Suprapubic skin (tissue), 4 donors: ENCODE measurements at places on chromosomes 13 and 19.

- DNase-seq = no peak
These were observed 496 bp downstream of the ZNF574 start for GRCh38 chr19:42076380-42076944.

DNA sequence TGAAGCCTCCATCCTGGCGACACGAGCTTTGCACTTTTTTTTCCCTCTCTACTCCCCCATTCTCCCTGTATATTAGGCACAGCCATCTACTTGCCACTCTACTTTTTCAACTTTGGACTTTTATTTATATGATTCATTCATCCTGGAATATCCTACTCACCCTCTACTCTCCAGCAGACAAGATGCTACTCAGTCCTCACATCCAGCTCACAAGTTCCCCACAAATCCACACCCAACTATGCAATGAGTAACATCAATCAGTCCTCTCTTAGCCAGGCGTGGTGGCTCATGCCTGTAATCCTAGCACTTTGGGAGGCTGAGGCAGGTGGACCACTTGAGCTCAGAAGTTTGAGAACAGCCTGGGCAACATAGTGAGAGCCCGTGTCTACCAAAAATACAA lies 23.9 kb upstream of the URAD start:
- no peak for DNase-seq

DNA sequence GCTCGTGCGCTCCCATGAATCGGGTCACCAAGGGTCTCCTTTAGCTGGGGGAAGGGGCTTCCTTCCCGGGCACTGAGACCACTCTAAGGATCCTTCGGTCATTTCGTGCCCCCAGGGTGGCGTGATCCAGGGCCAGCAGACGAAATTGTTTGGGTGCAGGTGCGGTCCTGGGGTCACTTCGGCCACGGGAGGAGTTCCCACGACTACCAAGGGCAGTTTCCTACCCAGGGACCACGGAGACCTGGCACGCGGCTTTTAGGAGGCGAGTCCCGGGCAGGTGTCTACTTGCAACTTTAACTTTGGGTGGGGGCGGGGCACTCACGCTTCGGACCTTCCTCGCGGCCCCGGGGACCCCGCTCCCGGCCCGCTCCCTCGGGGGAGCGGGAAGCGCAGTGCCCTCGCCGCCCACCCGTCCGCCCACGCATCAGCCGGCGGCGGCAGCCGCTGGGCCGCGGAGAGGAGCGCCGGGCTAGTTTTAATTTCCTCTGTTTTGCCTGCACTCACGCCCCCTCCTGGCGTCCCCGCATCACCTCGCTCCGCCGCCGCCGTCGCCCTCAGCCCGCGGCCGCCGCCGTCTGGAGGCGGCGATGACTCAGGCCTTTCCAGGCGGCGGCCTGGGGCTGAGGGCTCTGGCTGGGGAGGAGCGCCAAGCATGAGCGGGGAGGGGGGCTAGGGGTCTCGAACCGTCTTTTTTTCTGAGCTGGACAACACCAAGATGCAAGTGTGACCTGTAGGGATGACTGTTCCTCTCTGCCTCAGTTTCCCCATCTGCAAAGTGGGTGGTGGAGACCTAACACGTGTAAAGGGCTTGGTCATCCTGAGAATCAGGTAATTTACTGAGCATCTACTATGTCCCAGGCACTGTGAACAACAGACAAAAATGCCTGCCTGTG lies 21.8 kb downstream of the OLFM2 start:
- DNase-seq = peak; percentile 75

DNA sequence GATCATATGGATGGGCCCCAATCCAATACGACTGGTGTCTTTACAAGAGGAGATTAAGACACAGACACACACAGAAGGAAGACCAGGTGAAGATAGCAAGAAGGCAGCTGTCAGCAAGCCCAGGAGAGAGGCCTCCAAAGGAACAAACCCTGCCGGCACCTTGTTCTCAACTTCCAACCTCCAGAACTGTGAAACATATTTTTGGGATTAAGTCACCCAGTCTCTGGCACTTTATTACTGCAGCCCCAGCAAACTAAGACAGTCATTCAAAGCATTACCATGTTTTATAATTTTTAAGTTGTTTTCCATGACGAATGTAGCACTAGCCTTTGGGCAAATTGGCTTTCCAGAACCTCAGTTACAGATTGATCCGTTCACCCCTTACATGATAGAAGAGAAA lies 11.3 kb downstream of the STARD13 start:
- DNase-seq = no peak

DNA sequence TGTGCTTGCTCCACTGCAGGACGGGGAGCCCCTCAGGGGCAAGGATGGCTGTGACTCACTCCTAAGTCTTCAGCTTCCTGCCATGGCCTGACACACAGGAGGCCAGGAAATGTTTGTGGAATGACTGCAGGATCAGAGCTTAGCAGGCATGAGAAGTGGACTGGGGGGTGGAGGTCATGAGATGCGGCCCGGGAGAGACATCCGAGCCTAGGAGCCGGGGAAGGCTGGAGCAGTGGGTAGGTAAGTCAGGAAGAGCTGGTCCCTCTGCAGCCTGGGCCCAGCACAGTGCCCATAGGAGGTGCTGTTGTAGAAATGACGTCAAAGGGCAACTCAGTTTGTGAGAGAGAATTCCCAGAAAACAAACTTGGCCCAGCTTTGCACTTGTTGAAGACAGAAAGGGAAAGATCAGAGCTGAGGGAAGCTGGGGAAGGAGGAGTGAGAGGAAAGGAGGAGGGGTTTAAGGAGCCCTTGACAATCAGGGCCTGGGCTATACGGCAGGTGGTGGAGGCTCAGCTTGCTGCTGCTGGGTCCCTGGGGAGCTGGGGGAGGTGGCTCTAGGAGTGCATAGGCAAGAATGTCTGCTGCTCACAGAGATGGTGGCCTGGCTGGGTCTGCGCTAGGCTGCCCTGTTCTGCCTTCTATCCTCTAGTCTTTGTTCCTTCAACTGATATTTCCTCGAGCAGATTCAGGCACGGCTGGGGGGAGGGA lies 18.5 kb downstream of the POU2F2 start:
- DNase-seq = no peak

DNA sequence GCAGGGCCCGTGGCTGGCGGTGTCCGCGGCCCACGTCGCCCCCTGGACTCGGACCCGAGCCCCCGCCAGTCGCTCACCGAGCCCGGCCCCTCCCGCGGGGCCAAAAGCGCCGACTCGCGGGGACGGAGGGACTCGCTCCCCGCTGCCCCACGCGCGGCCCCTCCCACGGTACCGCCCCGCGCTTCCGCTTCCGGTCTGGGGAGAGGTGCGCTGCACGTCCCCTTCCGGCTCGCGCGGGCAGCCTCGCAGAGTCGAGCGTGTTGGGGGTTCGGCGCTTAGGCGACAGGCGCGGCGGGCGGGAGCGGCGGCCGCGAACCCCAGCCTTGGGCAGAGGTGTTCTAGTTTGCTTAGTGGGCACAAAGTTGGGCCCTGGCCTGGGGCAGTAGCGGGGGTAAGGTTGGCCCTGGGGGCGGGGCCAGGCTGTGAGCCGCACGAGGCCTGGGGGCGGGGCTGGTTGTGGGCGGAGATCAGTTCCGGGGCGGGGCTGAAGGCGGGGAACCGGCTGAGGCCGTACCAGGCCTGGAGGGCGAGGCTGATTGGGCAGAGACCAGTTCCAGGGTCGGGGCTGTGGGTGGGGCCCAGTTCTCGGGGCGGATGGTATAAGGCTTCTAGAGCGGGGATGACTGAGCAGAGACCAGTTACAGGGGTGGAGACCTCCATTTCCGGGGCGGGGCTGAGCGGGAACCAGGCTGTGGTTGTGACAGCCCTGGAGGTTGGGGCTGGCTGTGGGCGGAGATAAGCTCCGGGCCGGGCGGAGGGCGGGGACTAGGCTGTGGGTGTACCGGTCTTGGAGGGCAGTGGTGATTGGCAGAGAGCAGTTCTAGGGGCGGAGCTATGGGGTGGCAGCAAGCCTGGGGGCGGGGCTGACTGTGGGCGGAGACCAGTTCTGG lies at the start of the genes MBD3L1 and ZNF558:
Gene MBD3L1 (plus strand): TSS at position 246 of the 890 bp plus-strand sequence. CDS start 10,302 bp downstream, outside the sequence.
Gene ZNF558 (minus strand): TSS at position 173 of the 890 bp plus-strand sequence. CDS start 9,645 bp downstream, outside the sequence.
- peak; percentile 99 for DNase-seq

DNA sequence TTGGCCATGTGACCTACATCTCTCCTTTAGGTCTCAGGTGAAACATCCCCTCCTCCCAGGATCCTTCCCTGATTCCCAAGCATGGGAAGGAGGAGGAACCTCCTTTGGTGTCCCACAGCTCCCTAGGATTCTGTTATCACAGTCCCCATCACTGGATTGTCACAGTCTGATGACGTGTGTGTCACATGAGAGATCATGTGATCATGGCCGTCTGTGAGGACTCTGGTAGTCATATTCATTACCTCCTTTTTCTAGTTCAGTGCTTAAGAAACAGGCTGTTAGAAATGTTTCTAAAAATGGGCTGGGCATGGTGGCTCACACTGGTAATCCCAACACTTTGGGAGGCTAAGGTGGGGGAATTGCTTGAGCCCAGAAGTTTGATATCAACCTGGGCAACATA lies 3.0 kb downstream of the DHX34 start:
- no peak for DNase-seq

GRCh38 chr13:93660391-93661063 lies 433.9 kb downstream of the GPC6 start:
- DNase-seq = no peak

DNA sequence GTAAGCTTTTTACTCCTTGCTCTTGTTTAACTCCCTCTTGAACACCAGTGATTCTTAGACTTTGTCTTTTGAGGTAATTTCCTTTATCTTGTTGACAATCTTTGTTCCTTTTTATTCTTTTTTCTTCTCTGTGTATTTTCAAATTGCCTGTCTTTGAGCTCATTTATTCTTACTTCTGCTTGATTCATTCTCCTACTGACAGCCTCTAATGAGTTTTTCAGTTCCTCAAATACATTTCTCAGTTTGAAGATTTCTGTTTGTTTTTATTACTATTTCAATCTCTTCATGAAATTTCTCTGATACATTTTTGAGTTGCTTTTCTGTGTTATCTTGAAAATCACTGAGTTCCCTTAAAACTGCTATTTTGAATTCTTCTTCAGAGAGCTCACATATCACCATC lies 154.1 kb downstream of the ATP8A2 start:
- DNase-seq = no peak

GRCh38 chr19:49616532-49616931 lies 23.4 kb downstream of the RRAS start:
- DNase-seq = no peak

DNA sequence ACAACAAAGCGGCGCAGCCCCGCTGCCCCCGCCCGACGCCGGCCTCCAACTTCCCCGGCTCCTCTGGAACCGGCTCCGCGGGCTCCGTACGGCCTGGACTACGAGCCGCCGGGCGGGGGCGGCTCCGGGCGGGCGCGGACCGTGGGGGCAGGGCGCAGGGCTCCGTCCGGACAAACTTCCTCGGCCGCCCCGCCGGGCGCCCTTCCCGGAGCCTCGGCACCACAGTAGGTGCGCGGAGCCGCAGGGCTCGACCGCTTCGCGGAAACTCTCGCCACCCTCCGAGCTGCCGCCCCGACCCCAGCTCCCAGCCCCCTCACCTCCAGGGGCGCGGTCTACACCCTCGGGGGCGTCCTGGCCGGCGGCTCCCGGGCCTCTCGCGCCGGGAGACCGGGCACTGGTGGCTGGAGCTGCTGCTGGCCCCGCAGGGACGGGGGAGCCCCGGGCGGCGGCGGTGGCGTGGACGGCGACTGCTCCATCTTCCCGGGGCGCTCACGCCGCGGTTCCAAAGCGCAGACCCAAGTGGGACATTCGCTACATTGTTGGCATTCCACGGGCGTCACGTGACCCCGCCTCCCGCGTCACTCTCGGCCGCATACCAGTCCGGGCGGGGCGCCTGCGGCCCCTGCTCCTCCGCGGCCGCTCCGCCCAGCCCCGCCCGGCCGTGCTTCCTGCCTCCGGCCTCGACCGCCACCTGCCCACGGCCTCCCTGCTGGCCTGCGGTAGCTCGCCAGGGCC lies at the start of gene LATS2:
Gene LATS2 (minus strand): TSS at position 558 of the 735 bp plus-strand sequence. CDS start 15,560 bp downstream, outside the sequence.
- peak; percentile 98 for DNase-seq

GRCh38 chr13:66574606-66575005 lies 655.5 kb downstream of the PCDH9 start:
- no peak for DNase-seq

DNA sequence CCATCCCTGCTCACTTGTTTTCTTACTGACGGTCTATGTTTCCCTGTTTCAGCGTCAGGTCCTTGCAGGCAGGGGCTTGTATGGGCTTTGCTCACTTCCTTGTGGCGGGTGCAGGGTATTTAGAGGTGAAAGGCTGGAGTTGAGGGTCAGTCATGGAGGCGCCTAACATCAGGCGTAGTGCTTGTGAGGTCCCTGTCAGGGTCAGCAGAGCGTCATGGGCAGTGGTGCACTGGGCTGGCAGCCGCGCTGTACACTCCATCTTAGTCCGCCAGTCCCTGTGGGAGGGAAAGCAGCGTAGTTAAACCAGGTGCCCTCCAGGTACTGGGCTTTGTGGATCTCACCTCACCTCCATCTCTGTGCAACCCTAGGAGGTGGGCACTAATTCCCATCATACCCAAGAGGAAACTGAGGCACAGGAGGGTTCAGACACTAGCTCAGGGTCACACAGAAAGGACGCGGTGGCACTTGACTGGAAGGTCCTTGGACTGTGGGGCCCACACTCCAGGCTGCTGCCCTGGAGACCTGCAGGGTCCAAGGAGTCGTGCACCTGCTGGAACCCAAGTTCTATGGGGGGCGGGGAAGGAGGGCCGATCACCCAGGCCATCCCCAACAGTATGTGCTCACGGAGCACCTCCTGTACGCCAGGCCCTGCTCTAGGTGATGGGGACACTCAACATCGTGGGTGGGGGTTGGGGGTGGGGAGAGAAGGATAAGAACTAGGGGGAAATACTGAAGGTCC lies 4.6 kb downstream of the GRAMD1A start:
- no peak for DNase-seq

DNA sequence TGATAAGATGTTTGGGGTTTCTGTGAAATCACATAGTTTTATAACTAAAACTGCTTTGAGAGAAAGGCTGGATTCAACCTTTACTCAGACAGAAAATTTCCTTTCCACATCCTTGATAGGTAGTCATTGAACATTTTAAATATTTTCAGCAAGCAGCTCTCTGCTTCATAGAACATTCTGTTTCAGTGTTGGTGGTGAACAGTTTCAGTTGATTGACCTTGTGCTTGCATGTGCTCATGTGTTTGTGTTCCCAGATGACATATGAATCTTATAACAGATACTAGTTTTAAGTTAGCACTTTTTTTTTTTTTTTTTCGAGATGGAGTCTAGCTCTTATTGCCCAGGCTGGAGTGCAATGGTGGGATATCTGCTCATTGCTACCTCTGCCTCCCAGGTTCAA lies 290.1 kb downstream of the HS6ST3 start:
- no peak for DNase-seq

GRCh38 chr19:47518139-47518538 lies 3.3 kb upstream of the NAPA start:
- no peak for DNase-seq

DNA sequence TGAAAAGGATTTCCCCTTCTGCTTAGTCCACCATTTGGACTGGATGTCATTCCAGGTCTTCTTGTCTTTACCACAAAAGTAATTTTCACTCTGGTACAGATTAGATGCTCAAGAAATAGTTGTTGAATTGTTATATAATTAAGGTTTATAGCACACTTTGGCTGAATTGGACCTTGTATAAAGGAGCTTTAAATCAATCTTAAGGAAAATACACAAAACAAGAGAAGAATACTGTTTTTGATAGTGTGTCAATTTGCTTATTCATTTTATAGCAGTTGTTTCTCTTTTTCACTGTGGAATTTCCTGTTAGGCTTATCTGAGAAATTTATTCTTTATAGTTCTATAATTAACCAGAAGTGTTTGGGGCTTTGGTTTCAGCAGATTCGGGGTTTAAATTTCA lies 62.7 kb upstream of the TDRD3 start:
- no peak for DNase-seq

- DNase-seq = no peak
These were observed 75.9 kb downstream of the FRY start for GRCh38 chr13:32107474-32107873.
